ENCODE measurements at places on chromosomes 6 and 20.

DNA sequence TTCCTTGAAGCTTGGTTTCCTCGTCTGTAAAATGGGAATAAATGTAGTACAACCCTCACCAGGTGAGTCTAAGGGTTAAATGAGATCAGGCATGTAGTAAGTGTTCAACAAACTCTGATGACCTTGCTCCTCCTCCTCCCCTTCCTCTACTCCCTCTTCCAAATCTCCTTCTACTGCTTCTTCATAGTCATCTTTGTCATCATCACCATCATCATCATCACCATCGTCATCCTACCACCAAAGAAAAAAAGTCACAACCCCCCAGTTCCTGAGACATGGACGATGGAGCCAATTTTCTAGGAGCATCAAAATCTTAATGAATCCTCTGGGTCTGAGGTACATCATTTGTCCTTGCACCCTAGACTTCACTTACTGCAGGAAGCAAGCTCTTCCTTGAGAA is 240.0 kb downstream of the ANKRD60 start:
- DNase-seq, result no peak

GRCh38 chr6:69958978-69959377 is 92.6 kb downstream of the COL19A1 start:
- no peak for DNase-seq

- DNase-seq, result no peak
These were observed 50.0 kb downstream of the CDKAL1 start for GRCh38 chr6:20584100-20584731.

GRCh38 chr20:7722564-7722963 is 217.7 kb downstream of the HAO1 start:
- DNase-seq, result no peak

GRCh38 chr20:57682184-57683101 is 27.4 kb downstream of the PMEPA1 start:
- DNase-seq, result no peak

- DNase-seq, result peak; percentile 42
These were observed 1.4 kb downstream of the RREB1 start for GRCh38 chr6:7108964-7109836.

DNA sequence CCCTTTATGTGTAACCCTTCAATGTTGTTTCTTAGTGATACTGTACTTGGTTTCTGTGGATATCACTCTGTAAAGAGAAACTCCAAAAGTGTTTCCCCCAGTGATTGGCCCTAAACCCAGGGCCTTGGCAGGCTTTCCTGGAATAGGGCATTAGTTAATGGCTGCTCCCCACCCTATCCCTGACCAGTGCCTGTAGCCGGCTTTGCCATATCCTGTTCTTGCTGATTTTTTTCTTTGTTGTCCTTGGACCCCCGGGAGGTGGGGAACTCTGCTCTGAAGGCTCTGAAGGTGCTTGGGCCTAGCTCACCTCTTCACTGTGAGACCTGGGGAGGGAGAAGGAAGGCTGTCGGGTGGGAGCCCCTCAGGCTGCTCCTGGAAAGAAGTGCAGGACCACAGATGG is 120.1 kb downstream of the TCP11 start:
- no peak for DNase-seq

- no peak for DNase-seq
These were observed 71.9 kb downstream of the GNAS-AS1 start for GRCh38 chr20:58778760-58779159.

- DNase-seq, result no peak
These were observed 57.7 kb downstream of the PPP1R16B start for GRCh38 chr20:38863024-38863851.

GRCh38 chr6:150016324-150017185 is 8.8 kb downstream of the RAET1L start:
- DNase-seq, result no peak

DNA sequence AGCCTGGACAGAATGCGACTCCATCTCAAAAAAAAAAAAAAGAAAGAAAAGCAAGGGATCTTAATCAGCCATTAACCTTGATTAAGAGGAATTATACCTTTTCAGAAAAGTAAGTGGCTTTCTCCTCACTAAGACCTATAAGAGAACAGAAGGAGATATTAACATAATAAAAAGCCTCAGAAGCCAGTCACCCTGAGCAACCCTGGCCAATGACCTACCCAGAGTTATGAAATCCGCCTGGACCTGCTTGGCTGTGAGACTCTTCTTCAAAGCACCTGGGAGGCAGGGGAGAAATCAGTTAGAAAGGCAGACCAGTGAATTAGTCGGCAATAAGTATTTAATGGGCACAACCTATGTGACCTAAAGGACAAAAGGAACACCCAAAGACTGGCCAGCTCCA is 32.7 kb upstream of the C20orf203 start:
- no peak for DNase-seq

DNA sequence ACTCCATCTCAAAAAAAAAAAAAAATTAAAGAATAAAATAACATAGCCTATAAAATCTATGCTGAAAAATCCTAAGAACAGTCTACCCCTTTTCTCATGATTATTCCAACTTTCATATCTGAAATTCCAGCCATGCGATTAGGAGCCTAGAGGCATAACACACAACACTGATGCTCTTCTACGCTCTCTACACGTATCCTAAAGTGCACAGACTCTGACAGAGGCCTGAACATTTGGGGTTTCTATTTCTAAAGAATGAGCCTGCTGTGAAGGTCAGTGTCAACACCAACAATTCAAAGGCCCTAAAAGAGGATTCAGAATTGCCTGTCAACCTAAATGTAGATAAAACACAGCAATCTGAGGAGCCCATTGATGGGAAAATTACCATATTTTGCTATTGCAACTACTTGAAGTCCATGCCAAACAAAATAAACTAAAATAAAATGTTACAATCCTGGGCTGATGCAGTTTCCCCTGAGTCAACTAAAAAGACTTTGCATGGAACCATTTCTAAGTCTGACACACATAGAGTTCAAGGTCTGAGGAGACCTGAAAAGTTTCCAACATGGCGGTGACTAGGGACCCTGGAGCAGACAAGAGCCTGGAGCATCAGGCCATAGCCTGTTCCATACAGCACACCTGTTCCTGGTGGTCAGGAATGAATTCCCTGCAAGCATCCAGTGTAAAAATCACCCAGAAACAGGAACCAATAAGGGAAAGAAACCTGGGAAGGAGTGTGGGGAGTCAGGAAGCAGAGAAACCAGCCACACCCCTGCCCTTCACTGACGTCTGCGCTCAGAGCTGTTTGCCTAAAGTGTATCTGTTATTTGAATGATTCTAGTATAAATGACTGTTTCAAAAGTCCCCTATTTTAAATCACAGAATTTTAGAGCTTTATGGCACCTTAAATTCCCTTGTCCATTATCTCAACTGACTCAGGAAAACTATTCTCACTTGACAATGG is 11.8 kb downstream of the NINL start:
- no peak for DNase-seq
